Right renal pelvis (tissue), 4 donors: ENCODE measurements at places on chromosomes 12 and 14.
A peak's percentile ranks its signal among the peaks of the same experiment; 100 is the strongest.

- DNase-seq: no peak
Measured at GRCh38 chr14:63852271-63852816, 460 bp upstream of the SYNE2 start.

DNA sequence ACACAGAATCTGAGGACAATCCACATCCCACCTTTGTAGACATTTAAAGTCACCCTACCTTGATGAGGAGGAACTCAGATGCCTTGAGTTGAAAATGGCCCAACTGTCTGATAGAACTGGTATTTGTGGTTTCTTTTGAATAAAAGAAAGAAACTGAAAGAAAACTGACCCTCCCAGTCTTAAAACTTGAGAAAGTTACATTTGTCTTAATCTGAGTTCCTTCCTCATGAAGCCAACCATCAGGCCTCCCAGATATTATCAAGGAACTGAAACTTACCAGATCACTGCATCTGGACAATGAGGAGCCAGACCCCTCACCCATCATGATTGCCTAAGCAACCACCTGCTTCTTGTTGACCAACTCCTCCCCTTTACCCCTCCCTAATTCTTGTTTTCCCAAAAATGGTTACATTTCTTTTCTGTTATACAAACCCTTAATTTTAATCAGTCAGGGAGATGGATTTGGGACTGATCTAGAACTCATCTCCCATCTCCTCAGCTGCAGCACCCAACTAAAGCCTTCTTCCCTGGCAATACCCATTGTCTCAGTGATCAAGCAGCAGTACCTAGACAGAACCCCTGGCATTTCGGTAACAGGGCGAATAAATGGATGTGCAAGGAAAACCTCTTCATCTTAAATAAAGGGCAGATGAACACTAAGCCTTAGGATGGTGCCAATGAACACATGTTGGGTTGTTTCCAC lies 72.0 kb upstream of the RESF1 start:
- DNase-seq: no peak

DNA sequence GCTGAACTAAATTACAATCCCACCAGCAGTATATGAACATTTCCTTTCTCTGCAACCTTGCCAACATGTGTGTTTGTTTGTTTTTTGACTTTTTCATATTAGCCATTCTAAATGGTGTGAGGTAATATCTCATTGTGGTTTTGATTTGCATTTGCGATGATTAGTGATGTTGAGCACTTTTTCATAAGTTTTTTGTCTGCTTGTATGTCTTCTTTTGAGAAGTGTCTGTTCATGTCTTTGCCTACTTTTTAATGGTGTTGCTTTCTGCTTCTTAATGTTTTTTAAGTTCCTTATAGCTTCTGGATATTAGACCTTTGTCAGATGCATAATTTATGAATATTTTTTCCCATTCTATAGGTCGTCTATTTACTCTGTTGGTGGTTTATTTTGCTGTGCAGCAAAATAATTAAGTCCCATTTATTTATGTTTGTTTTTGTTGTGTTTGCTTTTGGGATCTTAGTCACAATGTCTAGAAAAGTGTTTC lies 1262.9 kb downstream of the FSCB start:
- no peak for DNase-seq

DNA sequence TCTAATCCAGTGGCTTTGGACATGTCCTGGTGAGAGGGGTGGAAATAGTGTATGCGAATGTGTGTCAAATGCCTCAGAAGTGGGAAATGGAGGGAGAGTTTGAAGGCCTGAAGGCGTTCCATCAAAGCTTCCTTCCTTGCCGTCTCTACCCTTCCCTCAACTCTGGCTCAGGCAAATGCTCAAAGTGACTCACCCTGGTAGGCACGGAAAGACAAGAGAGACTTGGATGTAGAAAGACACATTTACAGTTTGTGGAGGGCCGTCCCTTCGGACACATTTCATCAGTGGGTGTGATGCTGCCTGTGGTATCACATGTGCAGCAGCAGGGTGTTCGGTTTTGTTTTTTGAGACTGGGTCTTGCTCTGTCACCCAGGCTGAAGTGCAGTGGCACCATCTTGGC lies 36.7 kb downstream of the CHST11 start:
- no peak for DNase-seq

GRCh38 chr12:124835656-124836410 lies 27.8 kb downstream of the SCARB1 start:
- DNase-seq: no peak

DNA sequence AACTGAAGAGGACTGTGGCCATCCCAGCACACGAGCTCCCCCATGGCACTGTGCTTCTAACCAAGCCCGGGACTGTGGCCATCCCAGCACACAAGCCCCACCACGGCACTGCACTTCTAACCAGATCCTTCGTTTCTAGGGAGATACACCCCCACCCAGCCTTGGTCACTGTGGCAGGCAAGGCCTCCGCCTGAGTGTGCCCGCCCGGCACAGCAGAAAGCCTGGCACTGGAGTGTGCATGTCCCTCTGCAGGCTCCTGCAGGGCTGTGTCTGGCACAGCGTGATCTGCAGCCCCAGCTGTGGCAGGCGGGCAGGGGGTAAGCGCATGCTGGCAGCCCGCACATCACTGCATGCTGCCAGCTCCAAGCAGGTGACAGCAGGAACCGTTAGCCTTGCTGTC lies 49.8 kb downstream of the CCDC85C start:
- no peak for DNase-seq

DNA sequence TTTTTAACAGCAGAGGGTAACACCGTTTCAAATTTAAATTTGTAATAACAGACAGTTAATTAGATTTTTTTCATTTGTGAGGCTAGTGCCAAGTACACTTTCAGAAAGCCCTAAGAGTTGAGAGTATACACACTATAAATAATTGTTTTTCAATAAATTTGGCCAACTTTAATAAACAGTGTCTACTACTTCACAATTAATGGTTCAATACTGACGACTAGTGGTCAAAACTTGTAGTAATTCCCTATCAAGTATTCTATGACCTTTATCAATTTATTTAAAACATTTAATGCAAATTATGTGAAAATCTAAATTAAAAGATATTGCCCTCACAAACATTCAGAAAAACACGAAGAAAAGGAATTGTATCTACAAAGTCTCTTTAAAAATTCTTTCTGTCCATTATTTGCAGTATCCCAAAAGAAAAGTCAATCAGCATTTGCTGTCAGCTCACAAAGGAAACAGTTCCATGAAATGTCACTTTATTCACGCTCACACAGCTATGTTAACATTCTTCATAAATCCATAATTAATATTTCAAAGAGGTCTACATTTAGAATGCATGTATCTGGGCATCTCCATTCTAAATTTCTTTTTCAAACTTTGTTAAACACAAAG lies 91.2 kb downstream of the CEP128 start:
- DNase-seq: peak; percentile 3

DNA sequence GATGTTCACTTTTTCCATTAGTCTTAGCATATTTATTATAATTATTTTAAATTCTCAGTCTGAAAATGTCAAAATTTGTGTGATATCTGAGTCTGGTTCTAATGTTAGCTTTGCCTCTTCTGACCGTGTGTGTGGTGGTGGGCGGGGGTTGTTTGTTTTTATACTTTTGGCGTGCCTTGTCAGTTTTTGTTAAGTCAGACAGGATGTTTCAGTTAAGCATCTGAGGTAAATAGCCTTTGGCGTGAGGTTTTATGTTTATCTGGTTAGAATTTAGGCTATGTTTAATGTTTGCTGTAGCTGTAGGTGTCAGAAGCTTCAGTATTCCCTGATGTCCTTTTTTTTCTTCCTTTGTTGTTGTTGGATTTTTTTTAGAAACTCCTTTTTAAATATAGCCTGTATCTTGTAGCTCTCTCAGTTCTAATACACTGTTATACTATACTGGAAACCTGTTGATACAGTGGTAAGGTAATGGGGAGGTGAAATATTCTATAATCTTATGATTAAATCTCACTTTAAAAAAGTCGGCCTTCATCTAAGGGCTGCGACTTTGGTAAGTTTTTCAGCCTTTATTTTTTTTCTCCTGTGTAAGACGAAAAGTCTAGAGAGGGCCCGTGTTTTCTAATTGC lies 111.6 kb downstream of the SCAF11 start:
- no peak for DNase-seq

GRCh38 chr12:112906712-112907414 lies at the start of gene OAS1:
Gene OAS1 (plus strand): TSS chr12:112906962. CDS start chr12:112907040, 78 bp downstream.
- DNase-seq: peak; percentile 57

GRCh38 chr12:63305901-63306875 lies 155.2 kb upstream of the AVPR1A start:
- DNase-seq: no peak

DNA sequence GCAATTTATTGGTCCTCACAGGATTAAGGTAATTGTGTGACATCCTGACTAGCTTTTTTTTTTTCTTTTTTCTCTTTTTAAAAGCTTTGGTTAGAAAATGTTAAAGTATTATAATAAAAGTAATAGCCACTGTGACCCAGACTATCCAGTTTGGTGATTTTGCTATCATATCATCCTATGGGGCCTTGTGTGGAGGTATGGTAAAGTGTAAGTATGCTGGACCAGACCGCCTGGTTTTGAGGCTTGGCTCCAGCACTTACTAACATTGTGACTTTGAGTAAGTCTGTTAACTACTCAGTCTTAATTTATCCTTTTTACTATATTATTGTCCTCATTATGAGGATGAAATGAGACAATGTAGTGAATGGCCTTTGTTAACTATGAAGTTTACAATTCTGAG lies 15.5 kb downstream of the EID3 start:
- DNase-seq: no peak

DNA sequence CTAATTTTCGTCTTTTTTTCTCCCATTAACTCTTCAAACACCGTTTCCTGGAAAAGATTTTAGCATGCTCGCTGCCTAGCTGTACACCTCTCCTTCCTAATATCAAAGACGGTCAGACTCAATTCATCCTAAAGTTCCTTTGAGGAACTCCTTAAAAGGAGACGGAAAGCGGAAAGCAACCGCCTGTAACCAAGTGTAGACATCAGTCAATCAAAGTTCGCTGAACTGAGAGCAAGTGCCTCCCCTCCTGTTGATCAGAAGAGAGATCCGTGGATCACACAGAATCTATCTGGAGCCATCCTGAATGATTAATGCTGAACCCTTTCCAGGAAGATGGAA lies 412 bp upstream of the TEP1 start:
- DNase-seq: no peak

DNA sequence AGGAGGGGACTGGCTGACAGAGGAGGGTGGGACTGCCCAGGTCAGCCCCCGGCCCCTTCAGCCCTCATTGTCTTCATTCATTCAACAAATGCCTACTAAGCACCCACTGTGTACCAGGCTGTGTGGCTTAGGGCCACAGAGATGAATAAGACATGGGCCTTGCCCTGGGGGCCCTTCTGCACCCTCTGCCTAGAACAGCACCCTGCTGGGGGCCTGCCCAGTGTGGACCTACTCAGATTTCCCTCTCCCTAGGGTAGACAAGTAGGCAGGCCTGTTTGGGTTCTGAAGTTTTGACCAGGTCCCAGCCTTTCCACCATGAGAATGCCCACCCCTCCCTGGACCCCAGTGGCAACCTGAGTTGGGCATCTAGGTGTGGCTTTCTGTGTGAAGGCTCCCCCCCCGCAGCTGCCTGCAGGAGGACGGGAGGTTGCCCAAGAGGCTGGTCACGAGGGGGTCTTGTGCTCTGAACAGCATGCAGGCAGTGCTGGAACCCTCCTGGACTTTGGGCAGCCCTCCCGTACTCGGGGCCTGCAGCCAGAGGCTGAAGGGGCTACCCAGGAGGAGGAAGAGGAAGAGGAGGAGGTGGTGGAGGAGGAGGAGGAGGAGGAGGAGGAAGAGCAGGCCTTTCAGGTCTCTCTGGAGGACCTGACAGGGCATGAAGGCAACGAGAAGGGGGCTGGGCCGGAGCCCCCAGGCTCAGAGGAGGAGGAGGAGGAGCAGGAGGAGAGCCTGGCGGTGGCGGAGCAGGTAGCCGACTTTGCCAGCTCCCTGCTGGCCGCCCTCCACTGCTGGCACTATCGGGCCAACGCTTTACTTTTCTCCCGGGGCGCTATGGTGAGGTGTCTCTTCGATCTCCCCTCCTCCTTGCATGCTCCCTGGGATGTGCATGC lies 33.4 kb downstream of the PLEKHG3 start:
- no peak for DNase-seq

DNA sequence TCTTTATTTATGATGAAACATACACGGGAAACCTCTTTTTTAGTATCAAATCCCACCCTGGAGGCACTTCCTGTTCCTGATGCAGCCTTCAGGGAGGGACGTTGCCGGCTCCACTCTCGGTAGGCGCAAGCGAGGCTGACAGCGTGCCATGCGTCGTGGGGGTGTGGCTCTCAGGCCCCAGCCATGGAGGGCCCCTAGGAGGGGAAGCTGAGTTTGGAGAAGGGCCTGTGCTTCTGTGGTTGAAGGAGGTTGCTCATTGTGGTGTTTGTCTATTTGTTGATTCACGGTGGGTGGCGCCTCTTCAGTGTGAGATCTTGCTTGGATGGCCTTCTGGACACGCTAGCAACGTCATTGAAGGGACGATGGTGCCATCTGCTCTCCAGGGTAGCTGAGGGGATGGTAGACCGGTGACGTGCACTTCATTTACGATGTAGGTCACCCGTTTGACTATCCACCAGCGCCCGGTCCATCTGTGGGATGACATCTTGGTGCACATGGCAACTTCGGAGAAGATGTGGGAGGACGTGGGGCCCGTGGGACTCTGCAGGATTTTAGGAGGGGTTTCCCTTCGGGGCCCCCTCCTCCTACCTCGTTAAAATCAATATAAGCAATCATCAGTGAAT lies 126.3 kb upstream of the RTL1 start:
- DNase-seq: no peak

DNA sequence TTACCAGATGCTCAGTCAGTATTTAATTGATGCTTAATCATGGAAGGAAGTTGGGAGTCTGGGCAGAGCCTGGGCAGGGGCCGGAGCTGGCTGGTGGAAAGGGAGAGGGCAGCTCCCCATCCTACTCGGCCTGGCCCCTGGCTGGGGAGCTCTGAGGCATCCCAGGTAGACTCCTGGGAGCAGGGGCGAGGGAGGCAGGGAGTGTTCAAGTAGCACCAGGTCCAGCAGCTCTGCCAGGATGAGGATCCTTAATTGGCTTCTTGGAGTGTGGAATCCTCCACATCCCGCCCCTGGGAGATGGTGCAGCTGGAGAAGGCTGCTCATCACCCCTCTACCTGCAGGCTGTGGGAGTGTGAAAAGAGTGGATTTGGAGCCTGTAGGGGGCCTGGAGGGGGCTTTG lies 30.9 kb downstream of the SYNDIG1L start:
- DNase-seq: no peak

GRCh38 chr14:92985521-92985920 lies 62.6 kb downstream of the CHGA start:
- DNase-seq: no peak

- DNase-seq: no peak
Measured at GRCh38 chr12:60162988-60163720, 567.3 kb downstream of the SLC16A7 start.

DNA sequence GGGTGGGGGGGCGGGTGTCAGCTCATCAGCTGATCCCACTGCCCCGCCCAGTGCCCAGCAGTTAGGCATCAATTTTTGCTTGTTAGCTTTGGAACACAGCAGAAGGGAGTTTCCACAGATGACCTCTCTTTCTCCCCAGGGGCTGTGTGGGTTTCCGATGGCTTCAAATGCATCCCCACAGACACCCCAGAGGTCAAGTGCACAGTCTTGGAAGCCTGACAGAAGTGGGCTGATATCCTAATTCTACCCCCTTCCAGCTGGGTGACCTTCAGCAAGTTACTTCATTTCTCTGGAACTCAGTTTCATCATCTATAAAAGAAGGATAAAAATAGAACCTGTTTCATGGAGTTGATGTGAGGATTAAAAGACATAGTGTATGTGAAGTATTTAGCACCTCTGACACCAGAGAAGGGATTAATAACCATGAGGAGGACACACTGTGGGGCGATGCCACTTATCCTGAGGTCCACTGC lies 22.0 kb downstream of the TTC9 start:
- DNase-seq: no peak
